ENCODE measurements at places on chromosomes 3 and 15.

- DNase-seq = no peak
Observed at GRCh38 chr3:63740116-63740515, 79.0 kb upstream of the C3orf49 start.

DNA sequence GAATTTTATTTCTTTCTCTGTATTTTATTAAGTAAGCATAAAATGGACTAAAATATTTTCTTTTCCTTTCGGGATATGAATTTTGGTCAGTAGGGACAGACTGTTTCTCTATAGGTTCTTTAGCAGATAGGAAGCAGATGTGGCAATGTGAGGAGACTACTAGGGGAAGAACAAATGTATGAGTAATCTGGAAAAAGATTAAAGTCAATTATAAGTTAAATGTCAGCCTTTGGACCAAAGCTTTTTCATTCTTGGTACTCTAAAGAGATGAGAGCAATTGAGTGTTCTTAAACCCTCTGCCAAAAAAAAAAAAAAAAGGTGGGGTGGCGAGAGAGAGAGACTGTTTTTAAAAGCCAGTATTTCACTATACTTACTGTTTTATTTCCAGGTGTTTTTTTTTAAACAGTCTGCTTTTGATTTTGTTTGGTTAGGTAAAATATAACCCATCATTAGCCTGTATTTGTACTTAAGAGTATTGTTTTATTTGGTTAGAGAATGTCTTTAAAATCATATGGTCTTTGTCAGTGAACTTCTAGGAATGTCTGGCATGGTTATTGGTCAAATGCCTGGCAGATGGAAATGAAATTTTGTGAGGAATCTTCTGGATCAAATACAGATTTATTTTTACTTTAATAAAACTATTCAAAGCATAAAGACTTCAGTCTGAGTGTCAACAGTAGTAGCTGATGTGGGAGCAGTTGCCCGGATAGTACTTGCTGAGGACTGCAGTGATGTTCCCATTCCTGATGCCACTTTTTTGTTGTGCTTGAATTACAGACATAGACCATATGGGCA, 63.8 kb downstream of the LRRC49 start:
- no peak for DNase-seq

- no peak for DNase-seq
Observed at GRCh38 chr3:161977850-161978249, 481.2 kb downstream of the OTOL1 start.

DNA sequence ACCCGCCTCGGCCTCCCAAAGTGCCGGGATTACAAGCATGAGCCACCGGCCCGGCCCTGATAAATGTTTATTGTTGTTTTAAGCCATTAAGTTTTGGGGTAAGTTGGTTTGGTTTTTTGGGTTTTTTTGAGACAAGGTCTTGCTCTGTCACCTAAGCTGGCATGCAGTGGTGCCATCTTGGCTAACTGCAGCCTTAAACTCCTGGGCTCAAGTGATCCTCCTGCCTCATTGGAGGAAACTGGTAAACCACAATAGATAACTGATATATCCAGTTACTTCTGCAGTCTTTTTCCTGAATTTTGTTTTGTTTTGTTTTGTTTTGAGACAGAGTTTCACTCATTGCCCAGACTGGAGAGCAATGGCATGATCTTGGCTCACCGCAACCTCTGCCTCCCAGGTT, 4.2 kb downstream of the SLC25A20 start:
- DNase-seq = no peak

- no peak for DNase-seq
Observed at GRCh38 chr15:48856942-48857341, 21.0 kb upstream of the EID1 start.

DNA sequence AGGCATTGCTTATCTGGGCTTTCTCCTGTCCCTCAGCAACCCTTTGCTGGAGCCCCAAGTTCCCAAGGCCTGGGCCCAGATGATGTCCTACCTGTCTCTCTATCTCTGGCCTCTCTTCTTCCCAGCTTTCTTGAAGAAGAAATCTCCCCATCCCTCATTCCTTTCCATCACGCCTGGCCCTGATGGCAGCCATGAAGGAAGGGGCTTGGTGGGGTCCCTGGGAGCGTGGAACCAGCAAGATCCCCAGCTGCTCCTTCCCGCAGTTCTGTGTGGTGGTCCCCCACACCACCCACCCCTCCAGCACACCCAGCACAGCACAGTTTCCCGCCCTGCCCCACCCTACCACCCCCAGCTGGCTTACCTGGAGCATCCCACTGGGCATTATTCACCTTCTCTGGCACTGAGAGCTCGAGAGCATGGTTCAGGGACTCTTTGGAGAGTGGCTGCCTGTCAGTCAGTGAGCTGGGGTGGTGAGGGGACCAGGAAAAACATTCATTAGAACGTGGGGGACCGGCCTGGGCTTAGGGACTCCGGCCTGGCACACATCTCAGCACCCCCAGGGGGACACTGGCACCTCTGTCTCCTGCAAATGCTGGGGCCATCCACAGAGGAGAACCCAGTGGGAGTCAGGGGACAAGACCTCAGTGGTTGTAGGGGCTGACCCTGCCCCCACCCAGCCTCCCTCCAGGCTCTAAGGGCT, 26.6 kb downstream of the ACSBG1 start:
- DNase-seq = no peak

GRCh38 chr3:82093641-82094040, 332.2 kb upstream of the GBE1 start:
- no peak for DNase-seq

DNA sequence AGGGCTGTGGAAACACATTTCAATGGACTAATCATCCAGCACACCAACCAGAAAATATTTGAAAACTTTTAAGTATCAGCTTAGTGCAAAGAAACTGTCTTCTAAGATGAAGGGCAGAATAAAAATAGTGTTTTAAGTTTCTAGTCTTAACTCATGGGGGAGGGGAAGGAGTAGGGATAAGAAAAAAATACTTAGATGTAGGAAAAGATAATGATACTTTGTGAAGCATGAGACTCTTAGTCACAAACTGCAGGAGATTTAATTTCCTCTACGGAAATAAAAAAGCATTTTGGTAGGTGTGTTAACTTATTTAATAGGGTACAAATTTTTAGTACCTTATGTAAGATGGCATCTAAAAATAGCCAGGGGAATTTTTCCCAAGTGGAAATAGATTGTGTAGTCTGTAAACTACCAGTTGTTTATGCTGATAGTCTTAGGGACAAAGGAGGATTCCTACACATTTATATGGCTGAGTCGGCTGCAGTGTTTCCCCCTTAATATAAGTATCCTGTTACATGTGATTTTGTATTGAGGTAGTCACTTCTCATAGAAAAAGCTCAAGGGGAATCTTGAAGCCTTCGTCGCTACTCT, 78.2 kb upstream of the GBE1 start:
- DNase-seq = no peak
